ENCODE measurements at places on chromosomes 7 and 10. TPM values are rescaled to one million over a fixed set of nuclear protein-coding genes. Genes with fewer than 3 reads are reported as not detected.
A peak's percentile ranks its signal among the peaks of the same experiment; 100 is the strongest.

Gene UPK3BL2
- 12.2 TPM for total RNA-seq

DNA sequence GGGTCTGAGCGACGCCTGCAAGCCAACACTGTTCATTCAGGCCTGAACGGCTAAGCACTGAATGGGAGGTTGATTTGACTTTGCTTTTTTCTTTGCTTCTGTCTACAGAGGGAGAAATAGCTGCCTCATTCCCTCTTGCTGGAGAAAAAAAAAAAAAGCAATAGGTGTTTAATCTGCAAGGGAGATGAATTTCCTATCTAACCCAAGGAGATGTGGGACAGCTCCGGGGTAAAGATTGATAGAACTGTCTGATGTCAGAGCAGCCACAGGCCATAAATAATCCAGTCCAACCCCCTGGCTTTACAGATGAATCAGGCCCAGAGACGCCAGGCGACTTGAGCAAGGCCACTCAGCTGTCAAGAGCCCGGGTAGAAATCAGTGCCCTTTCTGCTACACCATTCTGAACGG is 168.0 kb downstream of the ARHGAP12 start:
- H3K4me1 ChIP-seq = peaks cover 4% of the 10 kb centered on the region
- DNase-seq = no peak
- no peak overlapping the region for H3K27ac ChIP-seq
- no peaks in the 10 kb centered on the region for H3K27me3 ChIP-seq

GRCh38 chr7:87218796-87219544 is 562 bp downstream of the TMEM243 start:
- peak overlapping the region; percentile 65 for H3K27ac ChIP-seq
- H3K4me3 ChIP-seq = peak overlapping the region; percentile 88
- H3K4me1 ChIP-seq = peaks cover 4% of the 10 kb centered on the region
- DNase-seq = peak; percentile 56
- no peaks in the 10 kb centered on the region for H3K27me3 ChIP-seq

Gene NEUROD6
- not detected for total RNA-seq

DNA sequence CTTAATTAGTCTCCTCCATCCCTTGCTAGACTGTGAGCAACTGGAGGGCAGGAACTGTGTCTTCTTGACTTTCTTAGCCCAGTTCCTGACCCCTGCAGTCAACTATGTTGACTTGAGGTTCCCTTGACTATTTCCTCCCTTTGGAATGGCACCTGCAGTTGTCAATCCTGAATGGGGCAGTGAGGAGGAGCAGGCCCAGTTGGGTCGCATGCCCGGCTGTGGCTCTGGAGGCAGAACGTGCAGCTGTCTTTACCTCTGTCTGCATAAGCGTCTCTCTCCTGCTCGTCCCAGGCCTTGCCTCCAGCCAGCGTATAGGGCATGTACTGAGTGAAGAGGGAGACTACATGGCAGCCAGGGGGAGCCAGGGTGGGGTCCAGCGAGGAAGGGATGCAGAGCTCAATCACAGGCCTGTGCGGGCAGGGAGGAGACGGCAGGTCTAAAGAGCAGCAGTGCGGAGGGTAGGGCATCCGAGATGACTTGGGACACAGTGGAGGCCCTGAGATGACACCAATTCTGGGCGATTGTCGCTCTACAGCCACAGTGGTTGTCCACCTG is 26.8 kb downstream of the PYROXD2 start:
- H3K27me3 ChIP-seq = no peaks in the 10 kb centered on the region
- peaks cover 2% of the 10 kb centered on the region for H3K4me1 ChIP-seq
- no peaks in the 10 kb centered on the region for H3K36me3 ChIP-seq
- H3K4me3 ChIP-seq = no peak overlapping the region
- H3K27ac ChIP-seq = no peak overlapping the region

Gene DPY19L1
- total RNA-seq = 17.8 TPM

Measured in ovary (tissue), 10 donors.